ENCODE measurements at places on chromosomes 7 and 10.

- peak; percentile 86 for DNase-seq
These were observed 21.0 kb upstream of the GNA12 start for GRCh38 chr7:2864999-2865670.

GRCh38 chr7:46319841-46320240, 398.8 kb upstream of the IGFBP3 start:
- no peak for DNase-seq

- no peak for DNase-seq
These were observed 101.5 kb upstream of the TMEM72 start for GRCh38 chr10:44809647-44810046.

DNA sequence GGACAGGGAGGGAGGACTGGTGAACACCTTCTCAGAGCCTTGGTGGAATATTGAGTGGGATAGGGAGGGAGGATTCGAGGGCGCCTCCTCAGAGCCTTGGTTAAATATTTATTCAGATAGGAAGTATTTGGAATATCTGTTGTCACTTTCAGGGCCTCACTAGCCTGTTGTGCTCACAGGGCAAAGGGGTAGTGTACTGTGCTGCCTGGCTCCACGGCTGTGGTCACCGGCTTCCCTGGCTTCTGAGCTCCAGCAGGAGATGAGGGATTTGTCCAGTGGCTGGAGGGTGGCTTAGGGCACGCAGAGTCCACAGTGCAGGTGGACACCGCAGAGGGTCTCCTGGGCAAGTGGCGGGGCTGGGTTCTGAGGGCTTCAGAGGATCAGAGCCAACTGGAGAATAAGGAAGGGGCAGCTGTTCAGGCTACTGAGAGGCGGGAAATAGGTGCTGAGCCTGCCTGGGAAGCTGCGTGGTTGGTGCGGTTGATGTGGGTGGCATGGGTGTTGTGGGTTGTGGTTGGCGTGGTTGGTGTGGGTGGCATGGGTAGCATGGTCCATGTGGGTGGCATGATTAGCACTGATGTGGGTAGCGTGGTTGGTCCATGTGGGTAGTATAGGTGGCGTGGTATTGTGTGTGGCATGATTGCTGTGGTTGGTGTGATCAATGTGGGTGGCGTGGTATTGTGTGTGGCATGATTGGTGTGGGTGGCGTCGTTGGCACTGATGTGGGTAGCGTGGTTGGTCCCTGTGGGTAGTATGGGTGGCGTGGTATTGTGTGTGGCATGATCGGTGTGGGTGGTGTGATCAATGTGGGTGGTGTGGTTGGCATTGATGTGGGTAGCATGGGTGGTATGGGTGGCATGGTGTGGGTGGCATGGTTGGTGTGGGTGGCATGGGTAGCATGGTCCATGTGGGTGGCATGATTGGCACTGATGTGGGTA, 16.7 kb downstream of the INPP5A start:
- no peak for DNase-seq

DNA sequence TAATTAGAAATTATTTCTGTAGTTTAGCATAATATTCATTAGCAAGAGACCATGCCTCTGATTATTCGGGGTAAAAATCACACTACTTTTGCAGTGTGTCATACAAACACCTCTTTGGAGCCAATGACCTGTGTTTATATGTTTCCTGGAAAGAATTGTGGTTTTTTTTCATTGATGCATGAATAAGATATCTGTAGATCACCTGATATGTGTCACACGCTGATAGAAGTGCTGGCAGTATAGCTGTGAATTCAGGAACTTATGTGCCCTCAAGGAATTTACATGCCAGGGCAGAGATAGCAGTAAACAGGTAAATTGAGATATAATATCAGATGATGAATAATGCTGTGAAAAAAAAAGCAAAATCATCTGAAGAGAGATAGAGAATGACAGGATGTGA, 118.2 kb downstream of the VPS50 start:
- no peak for DNase-seq

DNA sequence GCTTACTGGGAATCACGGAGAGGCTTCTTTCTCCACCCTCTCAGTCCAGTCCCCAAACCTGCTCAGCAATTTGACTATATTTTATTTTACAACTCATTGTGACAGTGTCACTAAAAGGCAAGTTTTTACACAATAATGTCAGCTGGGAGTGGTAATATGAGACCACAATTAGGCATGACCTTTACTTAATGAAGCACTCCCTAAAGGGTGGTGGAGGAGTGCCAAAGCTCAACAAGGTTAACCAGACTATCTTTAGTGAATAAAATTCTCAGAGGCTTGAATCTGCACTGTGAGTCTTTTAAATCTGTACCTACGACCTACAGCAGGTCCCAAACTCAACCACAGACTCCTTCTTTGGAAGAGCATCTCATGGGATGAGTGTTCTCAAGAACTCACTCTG, 215.6 kb downstream of the TAX1BP1 start:
- no peak for DNase-seq

DNA sequence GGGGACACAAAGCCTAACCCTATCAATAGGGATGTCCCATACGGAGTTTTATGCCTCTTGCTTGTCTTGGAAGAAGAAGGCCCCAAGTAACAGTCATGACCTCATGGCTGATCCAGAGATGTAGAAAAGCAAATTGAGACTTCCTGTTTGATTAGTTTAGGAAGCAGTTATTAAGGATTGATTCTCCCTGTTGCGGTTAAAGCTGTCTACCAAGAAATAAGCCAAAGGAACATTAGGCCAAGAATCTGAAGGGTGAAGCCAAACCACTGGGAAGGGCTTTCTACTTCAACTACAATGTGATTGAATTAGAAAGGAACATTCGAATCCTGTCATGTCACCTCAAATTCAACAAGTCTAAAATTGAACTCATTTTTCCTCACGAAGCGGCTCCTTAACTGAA, 60.5 kb upstream of the AGBL3 start:
- no peak for DNase-seq

DNA sequence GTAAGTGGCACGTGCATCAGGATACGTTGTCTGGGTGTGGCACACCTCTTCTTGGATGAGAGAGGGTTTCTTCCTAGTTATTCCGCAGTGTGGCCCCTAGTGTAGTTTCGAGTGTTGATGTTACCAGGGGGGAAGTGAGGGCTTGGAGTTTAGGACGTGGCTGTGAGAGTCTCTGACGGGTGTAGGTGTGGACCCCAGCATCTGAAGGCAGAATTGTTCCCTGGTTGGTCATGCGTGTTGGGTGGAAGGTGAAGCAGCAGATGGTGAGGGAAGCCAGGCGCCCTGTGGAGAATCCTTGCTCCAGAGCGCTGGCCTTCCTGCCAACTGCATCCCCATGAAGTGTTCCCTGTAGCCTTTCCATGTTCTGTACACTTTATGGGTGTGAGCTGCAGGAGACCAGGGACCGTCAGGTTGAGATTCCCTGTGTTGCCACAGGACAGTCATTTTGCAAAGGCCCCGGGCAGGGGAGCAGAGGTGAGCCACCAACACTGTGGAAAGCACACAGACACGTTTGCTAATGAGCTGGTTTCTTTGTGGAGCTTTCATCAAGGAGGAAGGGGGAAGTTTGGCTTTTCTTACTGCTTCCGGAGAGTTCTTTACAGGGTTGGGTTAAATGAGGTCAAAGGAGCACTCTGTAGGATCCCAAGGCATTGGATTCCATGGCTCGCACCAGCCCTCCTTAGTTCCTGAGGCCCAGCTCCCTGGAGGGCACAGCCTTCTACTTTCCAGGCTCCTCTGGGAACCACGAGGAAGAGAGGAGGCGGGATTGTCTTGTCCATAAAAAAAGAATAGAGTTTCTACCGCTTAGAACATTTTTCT, 32.0 kb downstream of the TSPAN14 start:
- no peak for DNase-seq

- DNase-seq, result no peak
These were observed 65.8 kb downstream of the MINDY4 start for GRCh38 chr7:30836991-30837390.

DNA sequence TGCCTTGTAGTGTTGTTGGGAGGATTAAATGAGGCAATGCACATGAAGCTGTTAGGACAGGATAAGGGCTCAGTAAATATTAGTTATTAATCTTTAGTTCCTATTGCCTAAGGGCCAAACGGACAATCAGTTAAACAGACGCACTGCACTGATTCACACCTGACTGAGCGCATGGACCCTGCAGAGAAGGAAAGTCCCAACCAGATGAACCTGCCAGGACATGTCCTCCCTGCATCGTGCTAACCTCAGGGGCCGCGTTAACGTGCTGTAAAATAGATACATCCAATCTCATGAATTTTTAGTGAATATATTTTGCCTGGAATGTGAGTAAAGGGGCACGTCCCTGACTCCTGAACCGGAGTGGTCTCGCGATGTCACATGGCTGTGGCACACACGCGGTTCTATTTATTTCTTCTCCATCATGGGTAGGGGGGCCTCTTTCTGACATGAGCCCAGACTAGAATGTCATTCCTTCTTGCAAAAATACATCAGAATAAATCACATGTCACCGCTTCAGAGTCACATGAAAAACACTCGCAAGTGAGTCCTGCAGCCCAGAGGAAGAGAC, 12.3 kb downstream of the ADARB2 start:
- peak; percentile 8 for DNase-seq

DNA sequence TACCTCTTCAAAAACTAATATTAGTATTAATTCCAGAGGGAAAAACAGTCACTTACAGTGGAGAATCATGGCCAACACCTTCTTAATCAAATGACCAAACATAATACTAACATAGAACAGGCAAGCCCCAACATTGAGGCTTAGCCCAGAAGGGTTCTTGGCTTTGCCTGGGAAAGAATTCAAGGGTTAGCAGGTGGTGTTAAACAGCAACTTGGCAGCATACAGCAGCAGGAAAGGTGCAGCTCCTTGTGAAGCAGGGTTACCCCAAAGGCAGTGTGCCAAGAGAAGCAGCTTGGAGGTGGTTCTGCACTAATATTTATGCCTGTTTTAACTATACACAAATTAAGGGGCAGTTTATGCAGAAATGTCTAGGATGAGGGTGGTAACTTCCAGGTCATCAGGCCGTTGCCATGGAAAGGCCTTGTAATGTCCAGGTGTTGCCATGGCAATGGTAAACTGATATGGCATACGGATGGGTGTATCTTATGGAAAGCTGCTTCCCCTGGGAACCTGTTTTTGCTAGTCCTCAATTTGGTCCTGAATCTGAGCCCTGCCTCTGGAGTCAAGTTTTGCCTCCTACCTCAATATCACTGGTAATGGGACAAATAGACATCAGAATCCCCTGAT, 27.2 kb upstream of the BEND7 start:
- DNase-seq, result peak; percentile 18

GRCh38 chr10:132056663-132057062, 9.1 kb upstream of the JAKMIP3 start:
- no peak for DNase-seq

GRCh38 chr10:124918906-124919305, 23.0 kb upstream of the ZRANB1 start:
- DNase-seq, result no peak

DNA sequence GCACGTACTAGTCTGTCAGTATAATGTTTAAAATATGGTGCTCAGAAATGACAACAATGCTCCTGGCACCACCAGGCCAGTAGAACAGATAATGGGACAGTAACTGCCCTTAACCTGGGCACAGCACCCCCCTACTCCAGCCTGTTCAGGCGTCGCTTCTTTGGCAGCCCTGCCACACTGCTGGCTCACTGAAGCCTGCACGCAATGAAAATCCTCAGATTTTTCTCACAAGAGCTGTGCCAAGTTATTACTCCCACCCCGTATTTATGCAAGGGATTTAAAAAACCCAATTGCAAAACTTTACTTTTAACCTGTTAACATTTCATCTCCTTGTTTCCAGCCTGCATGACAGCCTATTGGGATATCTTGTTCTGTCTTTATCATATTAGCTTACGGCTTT, 56.6 kb upstream of the LAMB1 start:
- DNase-seq, result no peak

DNA sequence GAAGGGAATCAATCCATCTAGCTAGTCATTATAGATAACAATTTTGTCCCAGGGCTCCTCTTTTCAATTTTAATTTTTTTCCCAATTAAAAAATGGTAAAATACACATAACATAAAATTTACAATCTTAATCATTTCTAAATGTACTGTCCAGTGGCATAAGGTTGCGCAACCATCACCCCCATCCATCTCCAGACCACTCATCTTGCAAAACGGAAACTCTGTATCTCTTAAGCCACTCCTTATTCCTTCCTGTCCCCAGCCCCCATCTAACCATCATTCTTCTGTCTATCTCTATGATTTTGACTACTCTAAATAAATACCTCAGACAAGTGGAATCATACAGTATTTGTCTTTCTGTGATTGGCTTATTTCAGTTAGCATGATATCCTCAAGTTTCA, 46.1 kb upstream of the RAB18 start:
- DNase-seq, result no peak

GRCh38 chr7:41420421-41420820, 282.5 kb downstream of the INHBA start:
- no peak for DNase-seq

DNA sequence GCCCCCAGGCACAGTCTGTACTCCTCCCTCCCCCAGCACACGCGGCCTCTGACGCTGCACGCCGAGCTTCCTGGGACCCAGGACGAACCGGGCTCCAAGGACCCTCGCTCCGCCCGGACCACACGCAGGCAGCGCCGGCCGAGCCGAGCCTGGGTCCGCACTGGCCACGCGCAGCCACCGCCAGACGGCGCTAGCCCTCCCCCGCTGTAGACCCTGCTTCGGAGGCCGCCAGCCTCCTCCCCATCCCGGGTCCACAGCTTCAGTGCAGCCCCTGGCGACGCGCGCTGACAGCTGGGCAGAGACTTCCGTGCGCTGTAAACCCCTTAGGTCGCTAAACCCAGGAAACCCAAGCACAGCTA, 936 bp upstream of the TCERG1L start:
- DNase-seq, result peak; percentile 30

DNA sequence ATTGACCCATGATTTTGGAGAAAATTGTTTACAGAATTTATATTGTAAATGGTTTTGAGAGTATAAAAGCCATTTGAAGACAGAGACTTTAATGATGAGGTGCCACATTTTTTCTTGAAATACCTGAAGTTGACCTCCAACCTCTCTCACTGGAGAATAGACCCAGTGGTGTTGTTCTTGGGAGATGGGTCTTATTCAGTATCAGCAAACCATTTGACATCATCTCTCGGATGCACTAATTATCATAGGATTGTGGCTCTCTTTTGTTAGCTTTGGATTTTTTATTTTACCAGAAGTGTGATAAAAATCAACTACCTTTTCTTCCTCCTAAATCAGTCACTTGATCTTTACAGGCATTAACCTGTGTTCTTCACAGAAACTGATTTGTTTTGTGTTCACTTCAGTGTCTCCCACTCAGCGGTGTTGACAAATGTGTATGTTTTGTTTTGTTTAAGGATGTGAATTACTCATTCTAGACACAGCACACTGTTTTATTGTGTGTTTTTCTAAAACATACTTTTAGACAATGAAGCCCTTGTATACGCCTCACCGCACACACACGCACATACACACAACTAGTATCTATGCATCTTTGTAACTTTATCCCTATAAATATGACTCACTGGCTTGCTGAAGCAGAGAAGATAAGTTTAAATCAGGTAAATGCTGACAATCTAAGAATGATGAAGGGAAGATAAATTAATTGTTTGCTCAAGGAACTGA, 455.6 kb downstream of the INHBA start:
- no peak for DNase-seq

GRCh38 chr10:65818990-65819389, 1106.8 kb upstream of the LRRTM3 start:
- no peak for DNase-seq
